ENCODE measurements at places on chromosomes 2 and 18. TPM values are rescaled to one million over a fixed set of nuclear protein-coding genes. Genes with fewer than 3 reads are reported as not detected.

Gene C2orf81
- total RNA-seq = 0.46 TPM

Gene ADNP2
- total RNA-seq = 18.8 TPM

Gene CNDP1
- not detected for total RNA-seq

Gene MGAT4A
- total RNA-seq = 84.5 TPM

Gene FBLN7
- total RNA-seq = 1.8 TPM

Gene FIGN
- total RNA-seq = 1.1 TPM

Gene HOXD9
- 1.3 TPM for total RNA-seq

Gene RAD51AP2
- total RNA-seq = not detected

Gene VSNL1
- 0.76 TPM for total RNA-seq

Gene NT5DC4
- total RNA-seq = not detected

Gene CD8B
- total RNA-seq = not detected

Gene SNED1
- total RNA-seq = 6.2 TPM

Gene CD8B2
- not detected for total RNA-seq

Gene MROH2A
- not detected for total RNA-seq

Data from epithelial cell of umbilical artery (primary cell).